ENCODE measurements at places on chromosomes 6 and 20. TPM values are rescaled to one million over a fixed set of nuclear protein-coding genes. Genes with fewer than 3 reads are reported as not detected.

The EFCAB8 gene
- not detected for total RNA-seq

The NFKBIL1 gene
- total RNA-seq: 26.0 TPM

The NUS1 gene
- 24.8 TPM for total RNA-seq

The TRIM40 gene
- not detected for total RNA-seq

The SLC35D3 gene
- total RNA-seq: not detected

The IL20RA gene
- 0.50 TPM for total RNA-seq

The ESR1 gene
- total RNA-seq: 8.2 TPM

The PCNA gene
- total RNA-seq: 268 TPM

The SLC22A23 gene
- 18.1 TPM for total RNA-seq

The CTAGE9 gene
- total RNA-seq: not detected

The MDN1 gene
- 32.5 TPM for total RNA-seq

The CPNE5 gene
- total RNA-seq: under 0.01 TPM

The MTRF1L gene
- total RNA-seq: 20.3 TPM

The BTN1A1 gene
- not detected for total RNA-seq
